ENCODE measurements at places on chromosomes 1 and 21.

GRCh38 chr1:100736324-100736723 lies 16.8 kb downstream of the VCAM1 start:
- no peak for DNase-seq

DNA sequence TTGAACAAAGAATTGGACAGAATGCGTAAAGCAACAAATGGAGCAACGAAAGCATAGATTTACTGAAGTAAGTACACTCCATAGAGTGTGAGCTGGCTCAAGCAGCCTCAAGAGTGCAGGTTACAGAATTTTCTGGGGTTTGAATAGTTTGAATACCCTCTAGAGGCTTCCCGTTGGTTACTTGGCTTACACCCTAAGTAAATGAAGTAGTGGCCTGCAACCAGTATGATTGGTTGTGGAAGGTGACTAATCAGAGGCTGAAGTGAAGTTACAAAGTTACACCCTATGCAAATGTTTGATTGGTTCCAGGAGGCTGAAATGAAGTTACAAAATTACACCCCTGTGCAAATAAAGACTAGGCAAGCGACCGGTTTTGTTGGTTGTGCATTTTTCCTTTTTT lies 10.9 kb downstream of the TCEANC2 start:
- no peak for DNase-seq

DNA sequence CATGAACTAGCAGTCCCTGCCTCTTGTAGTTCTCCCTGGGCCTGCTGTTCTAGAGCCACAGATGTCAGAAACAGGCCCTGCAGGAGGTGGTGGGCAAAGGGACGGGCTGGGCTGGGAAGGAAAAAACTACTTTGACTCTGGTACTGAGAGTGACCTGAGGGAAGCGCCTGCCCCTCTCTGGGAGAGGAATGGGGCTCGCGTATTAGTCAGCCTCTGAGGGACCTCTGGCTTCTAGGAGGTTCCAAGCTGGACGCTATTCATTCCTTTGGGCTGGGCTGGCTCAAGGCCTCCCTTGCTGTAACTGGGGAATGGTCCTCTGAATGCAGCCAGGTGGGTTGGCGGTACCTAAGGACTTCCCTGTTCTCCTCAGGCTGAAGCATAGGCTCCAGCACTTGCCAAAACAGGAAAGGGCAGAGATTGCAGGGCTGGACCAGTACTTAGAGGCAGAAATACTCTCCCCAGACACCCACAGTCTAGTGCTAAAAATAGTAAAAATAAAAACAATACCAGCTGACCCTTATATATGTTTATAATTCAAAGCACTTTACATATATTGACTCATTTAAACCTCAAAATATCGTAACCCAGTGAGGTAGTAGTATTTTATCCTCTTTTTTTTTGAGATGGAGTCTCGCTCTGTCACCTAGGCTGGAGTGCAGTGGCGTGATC lies 7.1 kb downstream of the POMGNT1 start:
- DNase-seq: no peak

DNA sequence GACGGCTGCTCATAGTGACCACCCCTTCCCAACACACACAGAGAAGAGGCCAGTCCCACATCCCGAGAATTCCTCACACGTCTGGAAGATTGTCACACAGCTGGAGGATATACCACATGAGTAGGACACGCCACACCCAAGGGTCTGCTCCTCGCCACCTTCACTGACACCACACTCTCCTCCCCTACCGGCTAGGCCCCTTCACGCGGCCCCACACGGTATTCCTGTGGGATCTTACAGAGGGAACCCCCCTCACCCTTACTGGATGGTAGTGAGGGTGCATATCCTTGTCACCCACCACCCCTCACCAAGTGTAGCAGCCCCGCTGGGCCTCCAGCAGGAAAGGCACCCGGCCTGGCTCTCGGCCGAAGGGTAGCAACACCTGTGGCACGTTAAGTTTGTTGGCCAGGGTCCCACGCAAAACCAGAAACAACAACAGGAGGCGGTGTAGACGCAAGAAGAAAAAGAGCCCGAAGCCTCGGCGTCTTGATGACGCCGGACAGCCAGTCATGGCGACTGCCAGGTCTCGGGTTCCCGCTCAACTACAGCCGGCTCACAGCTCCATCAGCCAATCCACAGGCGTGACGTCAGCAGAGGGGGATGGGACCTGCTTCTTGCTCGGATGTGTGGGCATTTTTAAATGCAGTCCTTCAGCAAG lies at the start of gene NUP210L:
Gene NUP210L, minus strand, starts transcription at position 540 of the 658 bp plus-strand sequence.
- no peak for DNase-seq

- DNase-seq: no peak
These were observed 10.4 kb upstream of the SGIP1 start for GRCh38 chr1:66523562-66523961.

- no peak for DNase-seq
These were observed 37.0 kb downstream of the CAPN9 start for GRCh38 chr1:230784163-230784562.

All from stimulated activated CD8-positive, alpha-beta memory T cell treated with anti-CD3 and anti-CD28 coated beads, Interleukin-15, amount 100 ng/mL, for 48 hours (primary cell).